Esophagus squamous epithelium (tissue), 5 donors: ENCODE measurements at places on chromosomes 13 and 19. TPM values are rescaled to one million over a fixed set of nuclear protein-coding genes. Genes with fewer than 3 reads are reported as not detected.

- no peak overlapping the region for H3K4me3 ChIP-seq
- no peaks in the 10 kb centered on the region for H3K4me1 ChIP-seq
- H3K27me3 ChIP-seq: no peaks in the 10 kb centered on the region
- no peak overlapping the region for H3K27ac ChIP-seq
- H3K36me3 ChIP-seq: no peaks in the 10 kb centered on the region
Measured at GRCh38 chr19:29017788-29018187, 195.2 kb downstream of the UQCRFS1 start.

- no peaks in the 10 kb centered on the region for H3K36me3 ChIP-seq
- no peak for DNase-seq
- H3K4me3 ChIP-seq: no peak overlapping the region
- H3K27ac ChIP-seq: no peak overlapping the region
Measured at GRCh38 chr13:43877326-43877725, 2.2 kb downstream of the CCDC122 start.

GRCh38 chr13:76223999-76224398 is 587.9 kb downstream of the LMO7 start:
- H3K27ac ChIP-seq: no peak overlapping the region
- no peaks in the 10 kb centered on the region for H3K36me3 ChIP-seq
- no peaks in the 10 kb centered on the region for H3K4me1 ChIP-seq
- DNase-seq: no peak
- no peak overlapping the region for H3K4me3 ChIP-seq
- H3K27me3 ChIP-seq: no peaks in the 10 kb centered on the region

DNA sequence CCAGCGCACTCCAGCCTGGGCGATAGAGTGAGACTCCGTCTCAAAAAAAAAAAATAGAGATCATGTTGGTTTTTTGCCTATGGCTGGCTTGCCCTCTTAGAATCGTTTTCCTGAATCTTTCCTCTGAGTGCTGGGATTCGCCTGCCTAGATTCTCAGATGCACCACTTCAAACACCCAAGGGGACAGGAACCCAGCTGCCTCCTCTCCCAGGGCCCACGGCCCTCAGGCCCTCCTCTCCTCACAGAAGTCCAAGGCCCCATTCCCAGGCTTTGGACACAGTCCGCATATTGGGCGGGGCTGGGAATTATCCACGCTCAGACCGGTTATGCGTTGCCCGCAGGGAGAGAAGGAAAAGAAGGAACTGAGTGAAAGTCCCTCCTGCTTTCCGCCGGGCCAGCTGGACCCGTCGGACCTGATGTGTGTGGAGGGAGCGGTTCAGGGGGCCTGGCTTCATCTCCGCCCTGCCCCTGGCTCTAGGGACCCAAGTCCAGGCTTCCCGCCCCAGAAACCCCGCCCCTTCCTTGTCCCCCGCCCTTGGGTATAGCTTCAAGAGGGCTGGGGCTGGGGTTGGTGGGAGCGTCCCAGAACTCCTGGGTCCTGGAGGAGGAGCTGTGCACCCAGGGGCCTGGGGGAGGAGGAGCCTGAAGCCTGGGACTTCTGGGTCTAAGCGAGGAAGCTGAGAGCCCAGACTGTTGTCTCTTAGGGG is 5.8 kb downstream of the PPFIA3 start:
- H3K27ac ChIP-seq: peak overlapping the region; percentile 72
- H3K27me3 ChIP-seq: no peaks in the 10 kb centered on the region
- DNase-seq: no peak
- peaks cover 7% of the 10 kb centered on the region for H3K4me1 ChIP-seq
- peak overlapping the region; percentile 12 for H3K4me3 ChIP-seq

DNA sequence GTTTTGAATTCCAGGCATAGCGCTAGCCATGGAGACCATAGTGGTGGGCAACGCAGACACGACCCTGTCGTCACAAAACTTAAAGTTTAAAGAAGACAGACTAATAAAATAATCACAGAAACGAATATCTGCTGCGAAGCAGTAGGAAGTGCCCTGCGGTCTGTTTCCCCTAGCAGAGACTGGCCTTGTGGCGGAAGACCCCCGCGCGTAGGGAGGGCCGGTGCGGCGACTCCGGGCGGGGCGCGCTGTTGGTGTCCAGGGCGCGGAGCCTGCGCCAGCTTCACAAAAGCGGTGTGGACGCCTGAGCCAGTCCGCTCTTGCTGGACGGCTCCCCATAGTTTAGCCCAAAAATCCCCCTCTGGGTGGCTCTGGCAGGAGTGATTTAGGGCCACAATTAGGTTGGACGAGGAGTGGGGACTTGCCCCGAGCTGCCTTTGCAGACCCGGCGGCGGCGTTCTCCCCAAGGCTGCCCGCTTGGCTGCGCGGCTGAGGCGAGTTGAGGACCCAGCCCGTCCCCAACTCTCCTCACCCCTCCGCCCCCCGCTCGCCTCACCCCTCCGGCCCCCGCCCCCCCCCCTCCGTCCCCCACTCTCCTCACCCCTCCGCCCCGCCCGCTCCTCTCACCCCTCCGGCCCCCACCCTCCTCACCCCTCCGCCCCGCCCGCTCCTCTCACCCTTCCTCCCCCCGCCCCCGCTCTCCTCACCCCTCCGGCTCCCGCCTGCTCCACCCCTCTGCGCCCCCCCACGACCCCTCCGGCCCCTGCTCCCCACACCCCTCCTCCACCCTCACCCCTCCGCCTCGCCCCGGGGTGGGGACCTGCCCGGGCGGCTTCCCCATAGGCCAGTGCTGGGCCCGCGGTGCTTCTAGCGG is 14.2 kb upstream of the LATS2 start:
- H3K4me1 ChIP-seq: peaks cover 13% of the 10 kb centered on the region
- peak overlapping the region; percentile 60 for H3K4me3 ChIP-seq
- no peaks in the 10 kb centered on the region for H3K36me3 ChIP-seq
- no peaks in the 10 kb centered on the region for H3K27me3 ChIP-seq
- peak overlapping the region; percentile 79 for H3K27ac ChIP-seq

The PEAK3 gene
- total RNA-seq: 0.40 TPM

The N4BP2L1 gene
- total RNA-seq: 2.2 TPM
